ENCODE measurements at places on chromosomes 7 and 10.

DNA sequence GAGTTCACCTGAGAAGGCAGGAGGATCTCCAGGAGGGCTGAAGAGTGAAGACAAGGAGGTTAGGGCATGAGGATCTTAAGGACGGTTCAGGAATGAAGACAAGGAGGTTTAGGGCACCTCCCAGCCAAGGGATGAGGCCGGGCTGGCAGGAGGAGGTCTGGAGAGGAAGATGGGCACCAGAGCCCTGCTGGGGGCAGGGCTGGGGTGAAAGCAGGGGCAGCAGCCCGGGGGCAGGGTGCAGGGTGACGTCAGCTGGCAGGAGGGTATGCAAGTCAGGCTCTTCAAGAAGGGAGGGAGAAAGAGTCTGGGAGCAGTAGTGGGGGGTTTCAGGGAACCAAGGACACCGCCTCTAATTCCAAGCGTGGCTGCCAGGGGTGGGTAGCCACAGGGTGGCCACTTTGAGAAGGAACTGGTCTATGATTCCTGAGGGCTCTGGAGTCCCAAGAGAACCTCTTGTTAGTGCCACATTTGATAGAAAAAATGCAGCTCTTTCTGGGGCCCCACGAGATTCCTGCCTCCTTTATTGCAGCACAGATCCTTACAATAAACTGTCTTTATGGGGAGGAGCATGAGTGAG lies 101.6 kb downstream of the C10orf90 start:
- DNase-seq: no peak

GRCh38 chr7:136117539-136117938 lies 140.4 kb upstream of the MTPN start:
- DNase-seq: no peak

- no peak for DNase-seq
These were observed 179.5 kb downstream of the DPP6 start for GRCh38 chr7:154231732-154232131.

DNA sequence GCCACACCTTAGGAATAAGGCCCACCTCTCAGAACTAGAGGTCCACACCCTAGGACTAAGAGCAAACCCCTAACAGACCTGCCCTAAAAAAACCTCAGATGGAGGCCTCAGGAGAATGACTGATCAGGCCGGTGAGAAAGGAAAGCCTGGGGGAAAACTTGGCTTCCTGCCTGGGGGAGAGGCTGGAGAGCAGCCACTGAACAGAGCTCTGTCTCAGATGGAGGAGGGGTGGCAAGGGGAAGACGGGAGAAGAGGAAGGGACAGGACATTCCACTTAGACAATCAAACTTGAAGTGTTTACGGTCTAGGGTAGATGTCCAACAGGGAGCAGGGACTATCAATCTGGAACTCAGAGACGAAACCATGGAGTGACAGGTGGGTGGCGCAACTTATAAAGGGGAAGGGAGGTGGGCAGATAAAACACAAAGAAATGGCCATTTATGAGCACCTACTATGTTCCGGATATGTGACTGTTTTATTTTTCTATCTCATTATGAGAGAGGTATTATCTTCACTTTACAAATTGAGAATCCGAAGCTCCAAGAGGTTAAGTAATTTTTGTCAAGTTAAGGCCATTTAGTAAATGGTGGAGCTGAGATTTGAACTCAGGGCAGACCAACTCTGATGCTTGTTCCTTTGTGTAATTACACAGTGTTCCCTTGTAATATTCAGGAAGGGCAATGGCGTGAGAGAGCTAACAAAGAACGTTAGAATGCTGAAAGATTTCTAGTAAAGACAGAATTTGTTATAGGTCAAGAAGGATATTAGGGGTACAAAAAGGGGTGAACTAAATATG lies 82.6 kb downstream of the DNMBP start:
- DNase-seq: no peak

DNA sequence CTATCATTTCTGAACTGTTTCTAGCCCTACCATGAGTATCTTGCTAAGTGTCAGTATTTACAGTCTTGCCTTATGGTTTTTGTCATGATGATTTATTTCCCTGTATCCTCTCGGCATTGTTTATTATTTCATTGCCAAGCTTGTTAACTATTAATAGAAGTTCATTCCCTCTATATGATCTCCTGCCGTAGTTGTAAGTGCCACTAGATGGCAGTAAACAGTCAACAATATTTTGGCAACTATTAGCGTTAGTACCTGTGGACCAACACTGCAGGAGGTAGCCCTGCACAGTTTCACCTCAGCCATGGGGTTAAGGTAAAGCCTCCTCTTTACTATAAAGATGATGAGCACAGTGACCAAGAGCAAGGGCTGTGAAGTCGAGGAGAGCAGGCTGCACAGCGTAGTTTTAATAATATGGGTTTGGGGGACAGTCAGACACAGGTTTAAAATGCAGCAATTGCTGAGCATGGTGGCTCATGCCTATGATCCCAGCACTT lies 26.1 kb upstream of the CCNJ start:
- peak; percentile 33 for DNase-seq

DNA sequence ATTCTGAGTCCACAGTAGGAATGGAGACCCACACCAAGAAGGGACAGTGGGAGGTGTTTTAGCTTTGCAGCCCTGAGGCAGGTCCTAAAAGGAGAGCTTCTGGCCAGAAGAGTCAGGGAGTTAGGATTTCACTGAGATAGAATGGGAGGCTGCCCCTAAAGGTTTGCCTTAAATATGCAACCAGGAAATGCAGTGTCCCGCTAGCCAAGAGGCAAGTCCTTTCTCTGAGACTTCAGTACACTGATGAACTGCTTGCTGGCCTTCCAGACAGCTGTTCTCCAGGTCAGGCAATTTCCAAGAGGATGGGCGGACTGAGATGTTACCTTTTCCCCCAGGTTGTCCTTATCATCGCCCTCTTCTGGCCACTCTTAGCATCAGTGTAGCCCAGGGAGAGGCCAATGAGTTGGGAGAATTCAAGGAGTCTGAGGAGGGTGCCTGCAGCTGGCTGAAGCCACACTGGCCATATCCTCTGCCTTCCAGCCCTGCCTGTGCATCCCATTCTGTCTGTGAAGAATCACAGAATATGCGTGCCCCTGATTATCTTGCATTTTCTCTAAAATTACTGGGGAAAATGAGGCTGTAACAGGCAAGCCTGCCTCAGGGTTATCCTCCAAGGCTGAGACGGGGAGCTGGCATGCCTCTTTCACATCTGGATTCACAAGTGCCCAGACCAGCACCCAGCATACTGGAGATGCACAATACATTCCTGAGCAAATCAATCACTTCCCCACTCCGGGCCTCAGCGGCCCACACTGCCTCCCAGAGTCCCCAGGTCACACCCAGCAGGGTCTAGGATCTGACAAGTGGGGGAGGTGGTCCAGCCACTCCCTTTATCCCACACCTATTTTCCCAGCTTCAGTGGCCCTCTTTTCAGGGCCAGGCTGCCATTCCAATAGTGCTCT lies 2.4 kb downstream of the TLL2 start:
- DNase-seq: no peak

GRCh38 chr10:4016214-4016740 lies 231.3 kb upstream of the KLF6 start:
- DNase-seq: no peak

DNA sequence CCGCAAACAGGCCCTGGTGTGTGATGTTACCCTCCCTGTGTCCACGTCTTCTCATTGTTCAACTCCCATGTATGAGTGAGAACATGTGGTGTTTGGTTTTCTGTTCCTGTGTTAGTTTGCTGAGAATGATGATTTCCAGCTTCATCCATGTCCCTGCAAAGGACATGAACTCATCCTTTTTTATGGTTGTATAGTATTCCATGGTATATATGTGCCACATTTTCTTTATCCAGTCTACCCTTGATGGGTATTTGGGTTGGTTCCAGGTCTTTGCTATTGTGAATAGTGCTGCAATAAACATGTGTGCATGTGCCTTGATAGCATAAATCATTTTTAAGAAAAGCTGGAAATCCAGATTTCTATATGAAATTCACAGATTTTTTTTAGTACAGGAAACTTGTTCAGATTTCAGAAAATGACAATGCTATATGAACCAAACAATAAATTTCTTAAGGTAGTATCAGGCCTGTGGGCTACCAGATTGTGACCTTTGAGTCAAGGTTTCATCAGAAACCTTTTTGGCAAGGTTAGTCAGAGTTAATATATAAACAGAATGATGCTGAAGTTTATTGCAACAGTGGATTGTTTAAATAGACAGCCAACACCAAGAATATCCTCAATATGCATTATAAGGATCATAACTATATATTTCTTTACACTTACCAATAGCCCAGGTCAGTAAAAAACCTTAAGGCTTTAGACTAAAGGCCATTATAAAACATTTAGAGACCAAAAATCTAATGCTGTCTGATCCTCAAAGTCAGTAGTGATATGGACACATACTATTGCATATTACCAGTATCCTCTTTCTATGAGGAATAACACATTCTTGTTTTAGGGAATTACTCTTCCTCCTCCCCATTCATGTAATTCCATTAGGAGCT lies 68.7 kb upstream of the PAPSS2 start:
- no peak for DNase-seq

DNA sequence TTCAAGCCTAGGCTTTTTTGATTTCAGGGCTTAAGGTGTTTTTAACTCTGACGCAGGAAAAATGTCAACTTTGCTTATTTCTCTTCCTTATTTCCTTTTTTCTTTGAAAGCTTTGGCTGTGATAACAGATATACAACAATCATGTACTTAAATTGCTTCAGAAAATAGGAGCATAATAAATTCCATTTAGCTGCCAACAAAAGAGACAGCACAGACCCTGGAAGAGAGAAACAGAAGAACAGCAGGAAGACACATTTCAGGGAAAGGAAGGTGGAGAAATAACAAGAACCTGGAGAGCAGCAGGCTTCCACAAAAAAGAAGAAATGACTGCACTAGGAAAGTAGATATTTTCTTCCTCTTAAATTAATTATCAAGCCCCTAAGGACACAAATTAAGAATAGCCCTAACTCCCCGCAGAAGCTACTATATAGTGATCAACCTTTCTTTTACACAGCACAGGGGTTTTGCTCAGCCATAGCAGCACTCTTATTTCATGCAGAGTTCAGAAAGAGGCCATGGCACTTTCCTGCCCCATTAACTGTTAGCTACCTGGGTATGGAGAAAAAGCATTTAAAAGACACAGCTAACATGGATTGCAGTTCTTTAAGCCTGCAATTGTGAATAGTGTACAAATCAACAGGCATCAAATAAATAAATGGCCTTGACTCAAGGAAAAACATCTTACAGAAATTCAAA lies 61.5 kb downstream of the IQUB start:
- no peak for DNase-seq

GRCh38 chr10:58318346-58318745 lies 16.5 kb upstream of the UBE2D1 start:
- no peak for DNase-seq

DNA sequence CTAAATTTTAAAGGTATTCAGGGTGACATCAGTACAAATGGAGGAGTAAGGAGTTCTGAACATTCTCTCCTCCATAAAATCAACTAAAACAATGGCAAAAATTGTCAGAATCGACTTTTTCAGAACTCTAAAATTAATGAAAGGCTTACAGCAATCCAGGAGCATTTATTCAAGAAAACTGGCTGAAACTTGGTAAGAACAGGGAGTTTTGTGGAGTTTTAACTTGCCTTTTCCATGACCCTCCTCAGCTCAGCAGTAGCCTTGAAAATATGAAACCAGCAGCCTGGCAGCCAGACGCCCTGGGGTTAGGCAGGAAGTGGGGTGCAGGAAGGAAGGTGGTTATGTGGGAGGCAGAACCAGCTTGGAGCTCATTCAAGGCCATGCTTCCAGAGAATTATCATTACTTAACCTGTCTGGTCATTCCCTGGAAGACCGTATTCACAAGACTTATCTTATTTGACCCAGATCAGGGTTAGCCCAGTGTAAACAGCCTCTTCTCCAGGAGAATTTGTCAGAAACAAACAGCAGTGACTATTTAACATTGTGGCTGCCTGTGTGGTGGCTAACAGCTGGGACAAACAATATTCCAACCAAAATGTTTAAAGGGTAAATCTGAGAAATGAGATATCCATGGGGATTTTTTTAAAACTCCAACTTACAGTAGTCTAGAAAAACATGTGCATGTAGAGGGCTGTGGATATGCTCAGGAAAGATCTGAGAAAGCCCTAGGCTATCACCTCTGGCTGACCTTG lies 75.7 kb upstream of the MACROH2A2 start:
- no peak for DNase-seq

DNA sequence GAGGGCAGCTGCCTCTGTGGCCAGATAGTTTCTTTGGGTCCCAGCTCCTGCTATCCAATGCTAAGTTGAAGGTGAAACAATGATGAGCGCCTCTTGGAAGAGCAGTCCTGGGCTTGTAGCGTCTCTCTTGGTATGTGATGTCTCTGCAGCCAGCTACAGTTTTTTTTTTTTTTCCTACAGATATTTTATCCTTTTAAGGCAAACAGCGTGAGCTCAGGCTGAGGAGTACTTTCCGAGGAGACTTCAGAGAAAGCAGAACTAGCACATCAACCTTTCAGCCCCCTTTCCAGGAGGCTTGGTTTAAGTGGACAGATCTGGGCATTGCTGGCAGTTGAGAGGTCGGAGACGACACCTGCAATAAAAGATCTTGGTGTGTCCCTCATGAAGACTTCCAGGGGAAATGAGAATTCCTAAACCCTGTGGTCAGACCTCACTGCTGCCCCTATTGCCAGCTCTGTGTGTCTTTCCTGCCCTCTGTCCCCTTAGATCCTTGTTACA lies 9.1 kb downstream of the PRKG1 start:
- no peak for DNase-seq

DNA sequence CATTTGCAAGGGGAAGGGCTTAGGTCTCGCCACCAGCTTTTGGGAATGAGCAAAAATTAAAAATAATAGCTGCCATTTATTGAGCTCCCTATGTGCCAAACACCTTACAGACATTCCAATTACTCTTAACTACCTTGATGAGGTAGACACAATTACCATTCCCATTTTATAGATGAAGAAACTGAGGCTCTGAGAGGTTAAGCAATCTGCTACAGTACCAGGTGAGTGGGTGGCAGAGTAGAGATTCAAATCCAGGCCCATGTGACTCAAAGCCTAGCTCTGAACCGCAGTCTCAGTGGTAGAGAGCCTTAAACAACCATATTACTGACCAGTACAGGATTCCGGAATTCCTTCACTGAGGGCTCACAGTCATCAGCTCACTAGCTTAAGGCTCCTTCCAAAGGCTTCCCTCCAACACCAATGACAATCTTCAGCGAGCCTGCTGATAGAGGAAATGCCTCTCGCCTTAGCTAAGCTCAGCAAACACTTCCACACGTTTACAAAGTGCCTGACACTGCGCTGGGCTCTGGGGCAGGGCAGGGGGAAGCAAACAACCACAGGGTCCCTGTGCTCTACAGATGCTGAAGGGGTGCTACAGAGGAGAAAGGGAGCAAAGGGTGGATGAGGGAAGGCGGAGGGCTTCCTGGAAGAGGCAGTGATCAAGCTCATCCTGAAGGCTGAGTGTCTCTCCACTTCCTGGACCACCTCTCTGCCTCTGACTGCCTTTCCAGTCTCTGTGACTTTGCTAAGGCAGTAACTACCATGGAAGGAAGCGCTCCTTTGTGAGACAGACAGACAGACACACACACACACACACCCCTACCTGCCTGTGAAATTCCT lies 7.4 kb downstream of the LRRC20 start:
- DNase-seq: no peak

GRCh38 chr10:44937196-44938005 lies 22.2 kb upstream of the RASSF4 start:
- DNase-seq: no peak

GRCh38 chr10:51658000-51658399 lies 41.4 kb downstream of the CSTF2T start:
- DNase-seq: no peak

GRCh38 chr10:35371731-35372130 lies 35.4 kb downstream of the CCNY start:
- DNase-seq: no peak
